ENCODE measurements at places on chromosomes 13 and 19. TPM values are rescaled to one million over a fixed set of nuclear protein-coding genes. Genes with fewer than 3 reads are reported as not detected.
A peak's percentile ranks its signal among the peaks of the same experiment; 100 is the strongest.

The GPR183 gene
- 4.9 TPM for total RNA-seq

DNA sequence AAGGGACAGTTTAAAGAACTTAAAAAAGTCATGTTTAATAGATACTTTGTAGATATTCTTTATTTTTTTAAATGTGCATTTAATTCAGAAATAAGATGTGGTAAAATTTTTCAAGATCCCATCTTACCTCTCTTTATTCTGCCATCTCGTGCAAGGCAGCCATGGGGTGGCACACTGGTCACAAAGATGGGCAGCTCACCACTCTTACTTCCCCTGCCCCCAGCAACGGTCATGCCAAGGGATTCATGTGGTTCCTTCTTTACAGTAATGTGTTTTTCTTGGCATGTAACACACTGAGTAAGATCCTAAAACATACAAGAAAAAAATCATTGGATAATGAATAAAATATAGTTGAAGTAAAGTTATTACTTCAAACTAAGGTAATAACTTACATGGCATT, 64.2 kb downstream of the LNX2 start:
- H3K4me1 ChIP-seq: peaks cover 3% of the 10 kb centered on the region
- no peaks in the 10 kb centered on the region for H3K27me3 ChIP-seq
- H3K4me3 ChIP-seq: no peak overlapping the region
- H3K27ac ChIP-seq: no peak overlapping the region
- peak; percentile 50 for DNase-seq

DNA sequence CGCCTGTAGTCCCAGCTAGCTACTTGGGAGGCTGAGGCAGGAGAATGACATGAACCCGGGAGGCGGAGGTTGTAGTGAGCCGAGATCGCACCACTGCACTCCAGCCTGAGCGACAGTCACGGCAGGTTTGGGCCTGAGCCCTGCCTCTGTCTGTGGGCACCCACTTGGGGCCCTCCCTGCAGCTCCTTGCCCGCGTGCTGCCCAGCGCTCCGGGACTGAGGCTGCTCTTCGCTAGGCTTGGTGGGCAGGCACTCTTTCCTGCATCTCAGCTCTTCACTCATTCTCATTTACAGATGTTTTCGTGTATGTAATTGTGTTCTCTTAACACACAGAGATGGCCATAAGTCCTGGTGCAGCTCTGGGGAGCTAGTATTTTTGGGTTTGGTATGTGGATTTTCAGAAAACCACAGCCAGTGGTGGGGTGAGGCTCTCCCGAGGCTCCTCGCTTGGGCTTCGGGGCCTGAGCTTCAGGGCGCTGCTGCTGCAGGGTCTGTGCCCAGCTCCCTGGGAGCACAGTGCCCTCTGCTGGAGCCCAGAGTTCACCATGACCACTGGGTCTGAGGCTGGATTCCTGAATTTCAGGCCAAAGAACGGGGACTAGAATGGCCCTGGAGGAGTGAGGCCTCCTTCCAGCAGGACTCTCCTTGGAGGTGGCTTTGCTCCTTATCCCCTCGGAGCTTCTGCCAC, 15.2 kb downstream of the UPF1 start:
- H3K27ac ChIP-seq: no peak overlapping the region
- H3K36me3 ChIP-seq: peaks cover 8% of the 10 kb centered on the region
- peaks cover 24% of the 10 kb centered on the region for H3K4me1 ChIP-seq

DNA sequence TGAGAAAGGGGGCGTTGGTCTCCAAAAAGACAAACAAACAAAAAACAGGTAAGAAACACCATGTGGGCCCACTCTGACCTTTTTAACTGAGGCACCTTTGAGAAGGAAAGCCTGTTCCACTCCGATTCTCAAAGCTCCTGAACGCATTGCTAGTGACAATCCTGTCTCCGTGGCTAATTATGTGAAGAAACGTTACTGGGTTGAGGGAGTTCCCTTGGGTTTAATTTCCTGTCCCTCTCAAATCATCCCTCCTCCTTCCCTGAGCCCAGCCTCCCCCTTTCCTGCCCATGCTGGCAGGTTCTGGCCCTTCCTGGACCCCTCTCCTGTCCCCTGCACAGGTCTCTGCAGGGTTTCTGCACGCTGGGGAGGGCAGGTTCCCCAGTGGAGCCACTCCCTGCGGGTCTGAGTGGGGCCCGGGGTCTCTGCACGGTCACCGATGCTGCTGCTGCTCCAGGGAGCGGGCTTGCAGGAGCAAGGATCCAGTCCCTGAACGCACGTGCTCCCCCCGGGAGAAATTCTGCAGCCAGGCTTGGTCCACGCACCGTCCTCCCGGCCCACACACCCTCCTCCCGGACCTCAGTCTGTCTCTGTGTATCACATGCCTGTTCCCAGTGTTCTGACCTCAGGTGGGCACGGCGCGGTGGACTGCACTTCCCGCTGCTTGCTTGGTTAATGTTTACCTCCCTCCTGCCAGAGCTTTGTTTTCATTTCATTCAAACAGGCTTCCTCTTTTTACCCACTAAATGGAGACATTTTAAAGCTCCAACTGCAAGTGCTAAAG, 76.4 kb upstream of the MCF2L start:
- H3K27ac ChIP-seq: no peak overlapping the region
- H3K36me3 ChIP-seq: no peaks in the 10 kb centered on the region
- DNase-seq: no peak

- H3K4me1 ChIP-seq: no peaks in the 10 kb centered on the region
- no peak overlapping the region for H3K27ac ChIP-seq
- DNase-seq: no peak
- H3K27me3 ChIP-seq: peaks cover 57% of the 10 kb centered on the region
- H3K36me3 ChIP-seq: no peaks in the 10 kb centered on the region
- H3K4me3 ChIP-seq: no peak overlapping the region
Measured at GRCh38 chr13:27797228-27797624, 4.9 kb downstream of the GSX1 start.

DNA sequence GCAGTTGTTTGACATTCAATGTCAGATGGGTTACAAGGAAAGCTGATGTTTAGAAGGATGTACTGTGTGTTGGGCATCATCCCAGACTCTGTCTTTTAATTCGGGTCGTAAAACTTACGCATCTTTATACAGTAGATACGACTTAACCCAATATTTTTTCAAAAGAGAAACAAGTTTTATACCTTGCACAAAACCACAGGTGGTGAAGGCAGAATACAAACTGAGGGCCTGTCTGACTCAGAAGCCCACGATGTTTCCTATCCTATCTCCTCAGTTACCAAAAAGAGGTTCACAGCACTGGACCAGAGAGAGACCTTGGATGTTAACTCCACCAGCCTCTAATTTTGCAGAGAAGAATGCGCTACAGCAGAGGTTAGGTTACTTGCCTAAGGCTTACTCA, 477.0 kb downstream of the FOXO1 start:
- no peak overlapping the region for H3K27ac ChIP-seq
- H3K36me3 ChIP-seq: no peaks in the 10 kb centered on the region
- H3K4me1 ChIP-seq: peaks cover 30% of the 10 kb centered on the region
- H3K4me3 ChIP-seq: no peak overlapping the region
- H3K27me3 ChIP-seq: no peaks in the 10 kb centered on the region
- no peak for DNase-seq
